ENCODE measurements at places on chromosomes 3 and 15.

- DNase-seq, result no peak
These were observed 160.0 kb downstream of the STT3B start for GRCh38 chr3:31692751-31693150.

DNA sequence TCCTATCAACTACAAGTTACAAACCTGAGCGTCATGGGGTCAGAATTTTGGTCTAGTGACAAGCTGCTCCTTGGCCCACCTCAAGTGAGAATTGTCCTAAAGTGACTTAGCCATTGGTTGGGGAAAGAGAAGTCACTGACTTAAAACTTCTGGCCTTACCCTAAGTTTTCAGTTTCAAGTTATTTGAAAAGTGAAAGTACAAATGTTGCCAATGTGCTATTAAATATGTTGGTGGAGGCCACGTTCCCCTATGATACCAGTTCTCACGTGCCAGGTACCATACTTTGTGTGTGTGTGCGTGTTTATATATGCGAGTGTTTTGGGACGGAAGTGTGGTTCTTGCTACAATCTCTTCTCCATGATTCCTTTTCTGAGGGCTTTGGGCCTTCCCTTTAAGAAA lies 22.6 kb upstream of the RASGRP1 start:
- no peak for DNase-seq

- no peak for DNase-seq
These were observed 1.8 kb downstream of the ULK3 start for GRCh38 chr15:74840851-74841775.

GRCh38 chr15:87045746-87046145 lies 966.1 kb downstream of the AGBL1 start:
- no peak for DNase-seq

GRCh38 chr3:176321099-176321498 lies 876.2 kb downstream of the TBL1XR1 start:
- no peak for DNase-seq

DNA sequence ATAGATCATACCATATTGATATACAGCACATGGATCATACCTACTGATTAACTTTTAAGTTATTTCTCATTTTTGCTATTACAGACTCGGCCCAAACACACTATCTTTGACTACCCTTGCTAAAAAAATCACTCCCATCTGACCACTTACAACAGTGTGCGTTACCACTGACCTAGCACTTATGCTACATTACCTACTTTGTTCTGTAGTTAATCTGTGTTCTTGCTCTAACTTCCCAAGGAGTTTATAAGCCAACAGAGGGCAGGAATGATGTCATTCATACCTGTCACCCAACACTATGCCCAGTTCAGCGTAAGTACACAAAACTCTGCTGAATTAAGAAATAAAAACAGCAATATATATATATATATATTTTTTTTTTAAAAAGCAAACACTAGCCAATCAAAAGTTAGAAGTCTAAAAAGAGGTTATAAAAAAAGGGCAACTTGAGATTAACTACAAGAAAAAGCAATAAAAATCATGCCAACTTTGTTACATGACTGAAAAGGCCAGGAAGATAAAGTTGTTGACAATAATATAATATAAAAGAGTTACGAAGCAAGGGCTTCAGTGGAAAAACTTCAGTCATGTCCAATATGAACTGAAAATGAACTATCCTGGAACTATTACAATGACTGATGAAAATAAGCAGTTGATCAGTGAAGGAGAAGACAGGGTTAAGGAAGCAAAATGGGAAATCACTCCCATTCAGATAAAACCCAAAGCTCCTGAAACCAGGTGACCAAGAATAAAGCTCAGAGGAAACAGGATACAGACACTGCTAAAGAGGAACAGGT lies 33.6 kb downstream of the EDC3 start:
- no peak for DNase-seq

DNA sequence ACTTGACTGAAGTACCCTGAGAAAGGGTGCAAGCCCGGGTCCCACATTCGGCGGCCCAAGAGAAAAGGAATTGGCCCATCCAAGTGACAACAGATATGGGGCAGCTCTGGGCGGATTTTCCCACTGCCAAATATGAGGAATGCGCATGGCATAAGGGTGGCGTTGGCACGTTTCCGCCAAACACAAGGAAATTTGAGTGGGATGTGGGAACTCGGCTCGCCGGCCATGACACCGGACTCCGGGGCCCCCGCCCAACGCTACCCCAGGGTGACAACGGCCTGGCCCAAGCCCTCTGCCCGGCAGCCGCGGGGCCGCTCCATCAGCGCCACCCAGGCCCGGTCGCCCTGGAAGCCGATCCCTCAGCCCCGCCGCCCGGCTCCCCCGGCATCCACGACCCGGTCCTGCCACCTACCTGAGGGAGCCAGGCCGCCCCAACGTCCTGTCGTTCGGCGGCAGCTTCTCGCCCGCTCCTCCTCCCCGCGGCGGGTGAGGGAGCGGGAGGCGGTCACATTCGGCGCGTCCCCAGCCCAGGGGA lies 449 bp downstream of the RAF1 start:
- no peak for DNase-seq

DNA sequence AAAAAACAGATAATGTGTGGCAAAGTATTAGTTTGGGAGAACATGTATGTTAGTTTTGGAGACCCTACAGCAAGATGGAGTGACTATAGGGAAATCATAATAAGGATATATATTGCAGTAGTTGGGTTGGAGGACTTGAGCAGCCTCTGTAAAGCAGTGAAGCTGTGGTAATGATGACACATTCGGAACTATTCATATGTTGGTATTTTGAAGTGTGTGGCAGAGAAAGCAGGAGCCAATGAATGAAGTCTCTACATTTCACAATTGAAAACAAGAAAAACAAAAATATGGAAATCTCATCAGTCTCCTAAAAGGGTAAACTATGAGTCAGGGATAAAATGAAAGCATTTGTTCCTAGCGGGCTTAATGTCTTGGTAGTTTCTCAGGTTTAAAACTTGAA lies 645.9 kb downstream of the OTOL1 start:
- DNase-seq, result no peak

DNA sequence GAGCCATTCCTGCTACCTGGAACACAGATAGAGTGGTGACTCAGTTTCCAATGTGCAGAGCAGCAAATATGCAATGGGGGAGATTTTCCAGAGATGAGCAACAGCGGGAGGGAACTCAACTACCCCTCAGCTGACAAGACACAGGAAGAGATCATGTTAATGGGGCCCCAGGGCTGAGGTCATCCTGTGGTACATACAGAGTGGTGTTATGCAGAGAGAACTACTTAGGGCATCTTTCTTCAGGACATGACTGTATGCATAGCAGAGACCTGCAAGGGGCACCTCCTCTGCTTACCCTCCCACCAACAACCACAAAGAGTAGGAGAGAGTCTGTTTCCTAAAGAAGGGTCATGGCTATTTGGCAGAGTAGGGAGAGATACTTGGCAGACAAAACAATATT lies 6.8 kb upstream of the TBC1D5 start:
- no peak for DNase-seq

DNA sequence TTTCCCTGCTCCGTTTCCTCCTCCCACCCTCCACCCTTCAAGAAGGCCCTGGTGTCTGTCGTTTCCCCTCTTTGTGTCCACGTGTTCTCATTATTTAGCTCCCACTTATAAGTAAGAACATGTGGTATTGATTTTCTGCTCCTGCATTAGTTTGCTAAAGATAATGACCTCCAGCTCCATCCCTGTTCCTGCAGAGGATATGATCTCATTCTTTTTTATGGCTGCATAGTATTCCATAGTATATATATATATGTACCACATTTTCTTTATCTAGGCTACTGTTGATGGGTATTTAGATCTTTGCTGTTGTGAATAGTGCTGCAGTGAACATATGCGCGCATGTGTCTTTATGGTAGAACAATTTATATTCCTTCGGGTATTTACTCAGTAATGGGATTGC lies 4.8 kb downstream of the ST6GAL1 start:
- no peak for DNase-seq

- no peak for DNase-seq
These were observed 35.2 kb downstream of the ZNF710 start for GRCh38 chr15:90036343-90036742.

GRCh38 chr3:155753038-155753639 lies 8.3 kb upstream of the PLCH1 start:
- no peak for DNase-seq

DNA sequence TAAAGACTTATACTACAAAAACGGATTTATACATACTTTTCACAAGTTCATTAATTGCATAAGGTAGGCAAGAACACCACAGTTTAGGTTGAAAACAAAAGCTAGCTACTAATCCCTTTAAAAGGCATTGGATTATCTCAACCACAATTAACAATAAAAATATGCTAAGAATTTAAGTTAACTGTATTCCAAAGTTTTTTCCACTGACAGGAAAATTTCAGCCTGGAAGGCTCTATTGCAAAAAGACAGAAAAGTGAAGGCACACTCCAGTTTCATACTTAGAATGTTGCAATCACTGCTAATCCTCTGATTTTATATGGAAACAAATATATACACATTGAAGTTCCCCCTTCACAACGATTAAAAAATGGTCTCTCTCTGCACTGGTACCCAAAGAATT lies 71.5 kb downstream of the TJP1 start:
- DNase-seq, result no peak

DNA sequence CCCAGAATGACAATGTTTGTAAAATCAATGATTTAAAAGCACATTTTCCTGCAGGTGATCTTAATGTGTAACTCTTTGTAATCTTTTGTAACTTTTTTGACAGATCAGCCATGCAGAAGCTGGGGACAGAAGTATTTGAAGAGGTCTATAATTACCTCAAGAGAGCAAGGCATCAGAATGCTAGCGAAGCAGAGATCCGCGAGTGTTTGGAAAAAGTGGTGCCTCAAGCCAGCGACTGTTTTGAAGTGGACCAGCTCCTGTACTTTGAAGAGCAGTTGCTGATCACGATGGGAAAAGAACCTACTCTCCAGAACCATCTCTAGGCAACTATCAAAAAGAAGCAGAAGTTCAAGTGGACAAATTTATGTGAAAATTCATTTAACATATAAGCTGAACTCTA lies 32.1 kb upstream of the NUDT16 start:
- DNase-seq, result no peak
